Thoracic aorta (tissue), 2 donors: ENCODE measurements at places on chromosomes 2 and 18. TPM values are rescaled to one million over a fixed set of nuclear protein-coding genes. Genes with fewer than 3 reads are reported as not detected.

The UGT1A1 gene
- not detected for total RNA-seq

DNA sequence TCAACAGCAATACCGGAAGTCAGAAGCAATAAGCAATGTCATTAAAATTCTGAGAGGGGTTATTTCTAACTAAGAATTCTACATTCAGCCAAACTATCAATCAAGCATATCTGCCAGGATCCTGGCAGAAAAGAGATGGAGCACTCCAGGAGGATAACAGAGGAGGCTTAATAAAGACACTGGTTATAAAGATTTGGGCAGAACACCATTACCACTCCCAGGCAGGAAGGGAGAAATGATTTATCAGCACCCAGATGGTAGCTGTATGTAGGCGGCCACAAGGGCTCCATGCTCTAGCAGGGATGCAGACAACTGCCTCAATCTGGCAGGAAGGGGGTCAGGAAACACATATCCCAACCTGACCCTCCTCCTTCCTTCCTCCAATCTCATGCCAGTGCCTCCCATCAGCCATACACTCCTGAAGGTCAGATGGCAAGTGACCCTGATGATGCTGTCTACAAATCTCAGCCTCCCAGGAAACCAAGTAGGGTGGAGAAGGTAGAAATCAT is 20.5 kb upstream of the TNFAIP6 start:
- DNase-seq: no peak
- H3K4me3 ChIP-seq: no peak overlapping the region
- peaks cover 5% of the 10 kb centered on the region for H3K4me1 ChIP-seq
- no peak overlapping the region for H3K27ac ChIP-seq

GRCh38 chr2:219017201-219017931 is 23.9 kb downstream of the CFAP65 start:
- peaks cover 29% of the 10 kb centered on the region for H3K4me1 ChIP-seq
- no peaks in the 10 kb centered on the region for H3K36me3 ChIP-seq
- H3K27ac ChIP-seq: peak overlapping the region; percentile 48
- DNase-seq: no peak
- peak overlapping the region; percentile 43 for H3K4me3 ChIP-seq

DNA sequence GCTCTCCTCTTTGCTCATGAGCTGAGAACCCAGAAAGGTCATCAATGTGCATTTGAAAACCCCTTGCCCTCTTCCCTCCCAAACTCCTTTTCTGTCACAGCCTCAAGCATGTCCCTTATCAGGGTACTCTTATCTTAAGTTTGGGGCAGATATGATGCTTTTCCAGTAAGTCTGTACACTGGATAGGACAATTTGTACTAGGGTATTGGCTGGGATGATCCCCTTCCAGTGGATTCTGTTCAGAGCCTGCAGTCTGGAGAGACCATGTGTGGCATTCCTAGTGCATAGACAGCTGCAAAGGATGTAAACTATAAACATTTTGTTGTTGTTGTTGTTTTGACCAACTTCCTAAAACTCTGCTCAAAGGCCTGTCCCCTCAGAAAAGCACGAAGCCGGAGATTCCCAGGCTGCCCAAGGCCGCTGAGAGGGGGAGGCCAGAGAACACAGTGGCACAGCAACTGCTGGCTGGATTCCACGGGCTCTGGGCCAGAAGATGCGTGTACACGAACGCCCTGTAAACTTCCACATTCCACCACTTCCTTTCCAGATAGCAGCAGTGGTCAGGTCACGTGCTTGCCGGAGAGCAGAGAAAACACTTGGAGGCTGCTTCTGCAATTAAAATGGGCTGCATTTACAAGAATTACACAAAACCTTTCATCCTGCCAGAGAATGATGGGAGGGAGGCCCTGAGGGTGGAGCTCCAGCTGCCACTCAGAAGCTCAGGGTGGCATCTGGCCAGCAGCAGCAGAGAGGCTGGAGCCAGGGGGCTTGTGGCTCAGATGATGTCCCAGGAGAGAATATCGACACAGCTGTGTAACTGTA is 42.1 kb downstream of the BMP10 start:
- peaks cover 43% of the 10 kb centered on the region for H3K4me1 ChIP-seq
- peak overlapping the region; percentile 66 for H3K27ac ChIP-seq
- no peaks in the 10 kb centered on the region for H3K27me3 ChIP-seq
- no peaks in the 10 kb centered on the region for H3K36me3 ChIP-seq
- H3K4me3 ChIP-seq: peak overlapping the region; percentile 10

- no peak overlapping the region for H3K27ac ChIP-seq
- DNase-seq: no peak
- H3K4me1 ChIP-seq: no peaks in the 10 kb centered on the region
- no peak overlapping the region for H3K4me3 ChIP-seq
- no peaks in the 10 kb centered on the region for H3K27me3 ChIP-seq
Observed at GRCh38 chr2:167759531-167759930, 487.9 kb downstream of the STK39 start.

DNA sequence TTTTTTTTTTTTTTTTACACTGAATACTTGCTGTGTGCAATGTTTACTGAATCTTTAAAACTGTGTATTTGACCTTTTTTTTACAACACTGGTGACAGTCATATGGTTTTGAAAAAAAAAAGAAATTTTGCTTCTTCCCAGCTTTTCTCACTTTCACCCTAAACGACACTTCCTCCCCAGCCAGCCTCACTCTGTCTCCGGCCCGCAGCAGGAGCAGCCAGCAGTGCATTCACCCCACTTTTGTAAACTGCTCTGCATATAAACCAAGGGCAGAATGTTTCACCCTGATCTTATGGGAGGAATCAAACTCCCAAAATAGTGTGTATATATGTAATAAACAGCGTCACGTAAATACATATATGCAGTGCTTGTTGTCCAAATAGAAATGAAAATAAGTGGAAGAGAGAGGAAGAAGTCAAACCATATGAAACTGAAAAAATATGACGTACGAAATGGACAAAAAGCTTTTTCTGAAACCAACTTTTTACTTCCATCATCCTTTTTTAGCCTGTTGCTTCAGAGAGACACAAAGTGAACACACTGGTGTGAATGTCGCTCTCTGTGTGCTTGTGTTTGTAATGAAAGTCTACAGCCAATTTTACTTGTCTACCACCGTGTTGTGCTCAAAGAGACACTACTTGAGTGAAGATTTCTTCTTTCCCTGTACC is 54.2 kb downstream of the ZCCHC2 start:
- H3K4me3 ChIP-seq: no peak overlapping the region
- no peak overlapping the region for H3K27ac ChIP-seq
- DNase-seq: no peak
- peaks cover 11% of the 10 kb centered on the region for H3K36me3 ChIP-seq

The NEB gene
- 8.6 TPM for total RNA-seq

The ANKRD30B gene
- total RNA-seq: not detected

GRCh38 chr2:6111781-6112261 is 419.6 kb downstream of the SOX11 start:
- no peak for DNase-seq
- H3K4me3 ChIP-seq: no peak overlapping the region
- no peaks in the 10 kb centered on the region for H3K36me3 ChIP-seq
- H3K27me3 ChIP-seq: no peaks in the 10 kb centered on the region
